Breast epithelium (tissue), 4 donors: ENCODE measurements at places on chromosomes 6 and 20.

DNA sequence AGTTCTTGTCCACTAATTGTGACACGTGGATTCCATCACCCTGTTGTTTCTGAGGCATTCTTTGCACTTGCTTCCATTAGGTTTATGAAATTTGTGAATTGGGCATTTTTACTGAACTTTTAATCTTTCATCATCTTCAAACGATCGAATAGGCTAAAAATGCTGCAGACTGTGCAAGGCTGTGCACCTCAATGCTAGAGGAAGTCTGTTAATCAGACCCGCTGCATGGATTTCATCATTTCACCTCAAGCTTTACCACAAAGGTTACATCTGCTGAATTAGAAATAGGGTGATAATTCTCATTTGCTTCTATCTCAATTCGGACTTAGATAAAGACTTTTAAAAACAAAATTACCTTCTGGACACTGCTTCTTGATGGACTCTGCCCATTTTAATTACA, 27.8 kb upstream of the F13A1 start:
- no peak for DNase-seq

- DNase-seq, result no peak
These were observed 6.4 kb upstream of the MTRES1 start for GRCh38 chr6:107021446-107022185.

- DNase-seq, result no peak
These were observed 1.6 kb downstream of the TBC1D20 start for GRCh38 chr20:460707-461106.

DNA sequence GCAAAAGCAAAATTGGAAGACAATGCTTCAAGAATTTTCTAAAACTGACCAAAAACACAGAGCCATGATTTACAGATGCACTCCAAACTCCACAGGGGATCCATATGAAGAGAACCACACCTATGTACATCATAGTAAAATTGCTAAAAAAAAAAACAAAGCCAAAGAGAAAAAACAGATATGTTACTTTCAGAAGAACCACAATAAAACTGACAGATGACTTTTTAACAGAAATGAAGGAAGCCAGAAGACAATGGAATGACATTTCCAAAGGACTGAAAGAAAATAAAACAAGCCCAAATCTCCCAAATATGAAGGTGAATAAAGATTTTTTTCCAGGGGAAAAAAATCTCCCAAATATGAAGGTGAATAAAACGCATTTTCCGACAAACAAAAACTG, 17.5 kb downstream of the TRERF1 start:
- no peak for DNase-seq

DNA sequence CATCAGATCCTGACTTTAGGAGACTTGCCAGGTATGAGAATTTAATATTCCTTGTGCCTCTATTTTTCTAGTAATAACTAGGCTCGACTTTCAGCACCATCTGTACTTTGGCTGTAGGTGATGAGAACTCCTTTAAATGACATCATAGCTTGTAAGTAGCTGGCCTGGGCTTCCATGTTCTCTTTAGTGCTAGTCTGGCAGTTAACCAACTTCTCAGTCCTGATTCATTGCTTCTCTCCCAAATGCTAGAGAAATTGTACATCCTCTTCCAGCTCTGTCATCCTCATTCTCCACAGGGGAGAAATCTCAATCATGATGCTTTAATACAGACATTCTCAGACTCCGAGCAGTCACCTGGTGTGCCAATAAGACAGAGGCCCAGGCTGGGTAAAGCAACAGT, 143.5 kb upstream of the MOCS1 start:
- no peak for DNase-seq

- DNase-seq, result no peak
These were observed 649.4 kb downstream of the HDGFL1 start for GRCh38 chr6:23218751-23219150.

DNA sequence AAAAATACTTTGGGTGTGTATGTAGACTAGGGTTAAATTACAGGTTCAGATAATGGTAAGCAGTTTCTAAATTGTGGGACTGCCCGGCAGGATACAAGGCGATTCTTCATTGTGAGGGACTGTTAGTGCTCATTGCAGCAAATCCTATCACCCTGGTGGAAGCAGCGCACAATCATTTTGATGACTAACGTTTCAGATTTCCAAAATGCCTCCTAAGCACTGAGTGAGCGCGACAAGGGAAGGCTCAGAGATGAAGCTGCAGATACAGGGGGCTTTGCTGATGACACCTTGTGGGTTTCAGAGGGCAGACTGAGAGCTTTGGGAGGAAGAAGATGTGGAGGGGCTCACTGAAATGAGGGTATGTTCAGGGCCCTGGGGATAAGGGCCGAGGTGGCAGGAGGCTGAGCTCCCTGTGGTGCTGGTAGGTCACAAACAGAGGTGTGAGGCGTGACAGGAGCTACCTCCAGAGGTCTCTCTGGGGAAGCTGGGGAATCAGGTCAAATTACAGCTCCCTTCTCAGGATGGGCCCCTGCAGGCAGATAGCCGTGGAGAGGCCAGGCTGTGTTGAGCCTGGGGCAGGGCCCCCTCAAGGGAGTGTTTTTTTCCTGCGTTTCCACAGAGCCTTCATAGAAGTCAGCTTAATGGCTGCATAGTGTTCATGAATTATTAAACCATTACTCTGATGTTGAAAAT, 84.5 kb upstream of the FYN start:
- no peak for DNase-seq

DNA sequence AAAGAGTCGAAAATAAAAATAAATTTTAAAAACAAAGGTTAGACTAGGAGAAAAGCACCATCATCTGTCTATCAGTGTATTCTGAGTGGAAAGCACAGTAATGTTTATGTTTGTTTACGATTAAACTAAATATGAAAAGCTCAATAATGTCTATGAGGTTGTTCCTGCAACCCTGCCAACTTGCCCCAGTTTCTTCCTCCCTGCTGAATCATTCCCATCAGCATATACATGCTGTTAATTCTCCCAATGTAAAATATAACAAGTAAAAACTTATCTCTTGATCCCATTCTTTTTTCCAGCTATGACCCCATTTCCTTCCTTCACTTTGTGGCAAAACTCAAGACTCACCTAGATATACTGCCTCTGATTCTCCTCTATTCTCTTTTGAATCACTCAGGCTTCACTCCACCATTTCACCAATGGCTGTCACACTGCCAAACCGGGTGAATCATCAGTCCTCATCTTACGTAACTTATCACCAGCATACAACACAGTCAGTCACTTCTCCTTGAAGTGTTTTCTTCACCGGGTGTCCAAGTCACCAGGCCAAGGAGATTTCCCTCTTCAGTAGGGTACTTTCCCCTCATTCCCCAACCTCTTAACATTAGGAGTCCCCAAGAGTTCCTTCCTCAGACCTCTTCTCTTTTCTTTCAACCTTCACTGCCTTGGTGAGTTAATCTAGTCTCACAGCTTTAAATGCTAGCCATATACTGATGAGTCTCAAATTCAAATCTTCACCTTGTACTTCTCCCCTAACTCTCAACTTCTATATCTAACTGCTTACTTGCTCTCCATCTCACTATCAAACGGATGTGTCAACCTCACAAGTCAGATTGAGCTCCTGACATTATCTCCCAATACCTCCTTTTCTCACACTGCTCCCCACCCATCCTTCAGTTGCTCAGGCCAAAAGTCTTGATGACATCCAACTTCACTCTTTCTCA, 6.2 kb downstream of the TMEM242 start:
- DNase-seq, result peak; percentile 78

GRCh38 chr6:17904491-17905120, 82.8 kb downstream of the KIF13A start:
- no peak for DNase-seq

GRCh38 chr6:31805939-31806469, 762 bp downstream of the LSM2 start:
- DNase-seq, result no peak

GRCh38 chr20:58524814-58525213, 9.6 kb upstream of the APCDD1L start:
- DNase-seq, result no peak

GRCh38 chr6:3918469-3918868, 69.3 kb downstream of the FAM50B start:
- no peak for DNase-seq

DNA sequence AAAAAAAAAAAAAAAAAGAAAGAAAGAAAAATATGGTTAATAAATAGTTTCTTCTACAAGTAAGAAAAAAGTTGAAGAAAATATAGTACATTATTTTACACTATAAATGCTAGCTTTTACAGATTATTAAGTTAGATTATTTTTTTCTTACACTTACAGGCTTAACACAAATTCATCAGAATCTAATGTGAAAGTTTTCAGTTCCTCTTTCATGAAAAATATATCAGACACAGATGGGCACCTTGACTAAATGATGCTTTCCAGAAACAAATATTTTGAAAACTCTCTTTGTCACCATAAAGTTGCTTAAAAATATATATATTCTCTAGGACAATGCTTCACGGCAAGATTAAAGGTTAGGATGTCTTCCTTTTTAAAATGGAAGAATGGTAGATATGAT, 321.8 kb upstream of the HSF2 start:
- DNase-seq, result no peak

- DNase-seq, result no peak
These were observed 39.7 kb upstream of the HTR1B start for GRCh38 chr6:77502981-77503380.

DNA sequence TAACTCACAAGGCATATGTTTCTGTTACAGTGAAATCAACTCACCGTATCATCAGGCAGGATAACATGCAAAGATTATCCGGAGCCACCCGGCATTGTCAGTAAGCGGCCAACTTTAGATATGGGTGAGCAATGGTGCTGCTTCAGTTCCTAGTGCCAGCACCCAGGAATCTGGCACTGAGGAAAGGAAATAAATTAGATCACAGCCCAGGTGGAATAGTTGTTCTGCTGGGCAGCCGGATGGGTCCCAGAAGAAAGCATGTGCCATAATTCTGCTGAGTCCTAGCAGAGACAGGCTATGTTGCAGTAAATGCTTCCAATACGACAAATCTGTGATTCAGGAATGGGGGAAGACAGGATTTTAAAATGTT, 183.6 kb upstream of the SPTLC3 start:
- DNase-seq, result no peak

- no peak for DNase-seq
These were observed 67.4 kb downstream of the UST start for GRCh38 chr6:148814082-148814790.

DNA sequence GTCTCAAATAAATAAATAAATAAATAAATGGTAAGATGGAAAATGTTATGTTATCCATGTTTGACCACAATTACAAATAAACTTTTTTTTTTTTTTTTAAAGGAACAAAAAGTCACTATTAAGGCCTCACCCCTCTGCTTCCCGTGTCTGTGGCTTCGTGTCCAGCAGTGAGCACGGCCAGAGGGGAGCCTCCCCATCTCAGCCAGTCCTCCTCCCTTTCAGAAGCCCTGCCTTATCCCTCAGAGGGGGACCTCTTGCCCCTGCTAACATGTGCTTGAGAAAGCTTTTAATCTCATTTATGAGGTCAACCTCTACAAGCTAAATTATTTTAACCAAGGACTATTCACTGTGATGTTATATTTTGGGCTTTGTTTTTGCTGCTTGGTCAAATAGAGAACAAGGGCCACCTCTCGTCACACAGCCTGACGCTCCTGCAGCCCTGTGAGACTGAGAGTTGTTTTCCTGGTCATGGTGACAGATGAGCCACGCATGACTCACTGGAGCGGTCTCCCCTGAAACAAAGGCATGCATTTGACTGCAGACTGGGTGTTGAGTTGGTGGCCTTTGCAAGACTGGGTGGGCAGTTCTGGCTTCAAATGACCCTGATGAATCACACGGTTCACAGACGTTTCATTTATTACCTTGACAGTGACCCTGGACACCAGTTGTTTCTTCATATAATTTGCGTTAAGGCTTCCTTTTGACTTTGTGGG, 131.8 kb downstream of the TIAM2 start:
- no peak for DNase-seq

- DNase-seq, result no peak
These were observed 797.9 kb upstream of the SLC35B3 start for GRCh38 chr6:9233226-9233625.

GRCh38 chr6:97392735-97393134, 109.7 kb upstream of the MMS22L start:
- no peak for DNase-seq

GRCh38 chr6:40555092-40555491, 32.1 kb downstream of the LRFN2 start:
- DNase-seq, result no peak

GRCh38 chr20:23583526-23583925, 15.2 kb upstream of the CST9L start:
- no peak for DNase-seq

- DNase-seq, result no peak
These were observed 19.2 kb downstream of the FKBP5 start for GRCh38 chr6:35669451-35670045.

DNA sequence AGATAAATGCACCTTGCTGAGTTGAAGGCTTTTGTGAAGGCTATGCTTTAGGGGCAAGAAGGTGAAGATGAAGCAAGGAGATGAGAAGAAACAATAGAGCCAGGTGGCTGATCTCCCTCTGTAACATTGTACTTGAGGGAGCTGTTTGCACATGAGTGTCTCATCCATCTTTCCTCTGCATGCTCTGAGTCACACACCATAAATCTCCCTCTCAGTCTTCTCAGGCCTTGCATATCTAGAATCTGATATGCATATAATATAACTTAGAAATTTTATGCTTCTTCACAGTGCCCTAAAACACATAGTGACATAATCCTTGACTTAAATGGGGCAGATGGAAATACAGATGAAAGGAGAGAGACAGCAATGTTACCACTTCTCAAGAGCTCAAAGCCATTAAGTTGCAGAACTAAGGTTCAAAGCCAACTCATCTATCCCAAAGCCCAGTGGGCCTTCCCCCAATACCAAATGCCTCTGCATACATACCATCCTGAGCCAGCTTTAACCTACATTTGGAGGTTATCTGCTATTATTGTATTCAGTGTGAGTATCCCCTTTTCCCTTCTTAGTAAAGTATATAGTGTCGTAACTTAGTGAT, 62.4 kb upstream of the STXBP5 start:
- DNase-seq, result no peak

DNA sequence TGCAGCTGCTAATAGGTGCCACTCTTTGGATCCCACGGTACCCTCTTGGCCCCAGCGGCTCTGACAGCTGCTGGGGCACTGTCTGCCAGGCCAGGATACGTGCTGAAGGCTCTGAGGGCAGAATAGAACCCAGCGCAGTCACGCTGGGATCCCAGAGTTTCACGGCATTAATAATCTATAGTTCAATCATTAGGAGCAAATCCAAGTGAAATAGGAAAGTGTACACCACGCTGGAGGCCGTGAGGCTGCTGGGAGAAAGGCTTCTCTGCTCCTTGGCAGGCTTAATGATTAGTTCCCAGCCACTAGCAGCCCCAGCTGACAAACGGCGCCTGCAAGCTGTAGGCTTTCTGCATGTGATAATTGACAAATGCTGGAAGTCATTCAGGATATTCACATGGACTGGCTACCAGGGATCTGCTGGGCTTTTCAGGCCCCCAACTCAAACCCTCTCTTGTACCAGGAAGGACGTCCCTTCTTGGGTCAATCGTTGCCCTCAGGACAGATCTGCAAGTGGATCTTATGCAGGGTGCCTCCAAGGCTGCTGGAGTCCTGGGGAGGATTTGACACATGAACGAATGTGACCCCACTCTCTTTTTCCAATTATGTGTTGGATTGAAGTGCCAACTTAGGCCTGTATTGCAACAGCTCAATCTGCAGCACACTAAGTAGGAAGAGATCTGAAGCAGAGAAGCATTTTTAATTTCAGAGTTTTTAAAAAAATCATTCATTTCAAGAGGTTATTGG, 50.1 kb upstream of the INSM1 start:
- no peak for DNase-seq
